ENCODE measurements at places on chromosomes 7 and 10. TPM values are rescaled to one million over a fixed set of nuclear protein-coding genes. Genes with fewer than 3 reads are reported as not detected.

EPDR1 gene
- 24.9 TPM for total RNA-seq

BTBD16 gene
- total RNA-seq = 0.29 TPM

CCAR1 gene
- 28.5 TPM for total RNA-seq

ANKRD1 gene
- total RNA-seq = 0.83 TPM

LBX1 gene
- not detected for total RNA-seq

JCAD gene
- total RNA-seq = 64.2 TPM

ERVW-1 gene
- total RNA-seq = not detected

STEAP2 gene
- 16.1 TPM for total RNA-seq

DNAJC30 gene
- 5.1 TPM for total RNA-seq

ACBD7 gene
- total RNA-seq = not detected

GIMAP2 gene
- 5.4 TPM for total RNA-seq

SYT15B gene
- 2.5 TPM for total RNA-seq

TAS2R60 gene
- total RNA-seq = 0.34 TPM

ZNF365 gene
- total RNA-seq = 0.50 TPM

DNA sequence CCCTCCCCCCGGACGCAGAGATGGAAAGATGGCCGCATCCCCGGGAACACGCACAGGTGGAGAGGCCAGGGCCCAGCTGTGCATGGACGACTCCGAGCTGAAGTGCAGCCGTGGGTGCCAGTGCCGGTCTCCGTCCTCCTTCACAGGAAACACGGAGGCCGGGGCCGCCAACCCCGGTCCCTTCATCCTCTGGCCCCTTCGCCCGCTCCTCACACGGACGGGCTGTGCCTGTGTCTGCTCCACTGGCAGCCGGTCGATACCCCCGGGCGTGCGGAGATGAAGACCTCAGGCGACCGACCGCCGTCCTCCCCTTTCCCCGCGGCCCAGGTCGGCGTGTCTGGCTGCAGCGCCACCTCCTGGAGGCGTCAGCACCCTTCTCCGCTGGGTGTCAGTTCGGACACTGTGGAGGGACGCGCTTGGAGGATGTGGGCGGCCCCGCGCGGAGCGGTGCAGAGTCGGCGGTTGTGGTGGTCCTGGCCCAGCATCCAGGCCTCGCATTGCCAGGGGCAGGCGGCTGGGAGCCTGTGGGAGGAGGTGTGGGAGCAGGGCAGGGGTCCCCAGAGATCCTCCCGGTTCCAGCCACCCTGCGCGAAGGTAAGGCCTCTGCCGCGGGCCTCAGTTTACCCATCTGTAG is 9.9 kb downstream of the ZNF511 start:
- DNase-seq = no peak

GRCh38 chr7:120876922-120877321 is 19.0 kb upstream of the TSPAN12 start:
- no peak for DNase-seq

- no peak for DNase-seq
These were observed 8.3 kb downstream of the GALNT17 start for GRCh38 chr7:71140264-71140663.

DNA sequence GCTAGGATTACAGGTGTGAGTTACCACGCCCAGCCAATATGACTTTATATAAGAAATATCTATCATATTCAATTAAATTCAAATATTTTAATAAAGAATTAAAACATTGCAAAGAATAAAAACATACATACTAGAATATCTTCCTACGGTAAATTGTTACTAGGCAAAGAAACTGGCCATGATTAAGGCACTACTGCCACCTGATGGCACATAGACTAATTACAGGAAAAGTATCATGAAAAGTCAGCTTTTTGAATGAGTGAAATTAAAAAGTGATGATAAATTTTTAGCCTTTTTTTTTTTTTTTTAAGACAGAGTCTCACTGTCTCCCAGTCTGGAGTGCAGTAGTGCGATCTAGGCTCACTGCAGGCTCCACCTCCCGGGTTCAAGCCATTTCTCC is 30.9 kb downstream of the MRPS33 start:
- no peak for DNase-seq

DNA sequence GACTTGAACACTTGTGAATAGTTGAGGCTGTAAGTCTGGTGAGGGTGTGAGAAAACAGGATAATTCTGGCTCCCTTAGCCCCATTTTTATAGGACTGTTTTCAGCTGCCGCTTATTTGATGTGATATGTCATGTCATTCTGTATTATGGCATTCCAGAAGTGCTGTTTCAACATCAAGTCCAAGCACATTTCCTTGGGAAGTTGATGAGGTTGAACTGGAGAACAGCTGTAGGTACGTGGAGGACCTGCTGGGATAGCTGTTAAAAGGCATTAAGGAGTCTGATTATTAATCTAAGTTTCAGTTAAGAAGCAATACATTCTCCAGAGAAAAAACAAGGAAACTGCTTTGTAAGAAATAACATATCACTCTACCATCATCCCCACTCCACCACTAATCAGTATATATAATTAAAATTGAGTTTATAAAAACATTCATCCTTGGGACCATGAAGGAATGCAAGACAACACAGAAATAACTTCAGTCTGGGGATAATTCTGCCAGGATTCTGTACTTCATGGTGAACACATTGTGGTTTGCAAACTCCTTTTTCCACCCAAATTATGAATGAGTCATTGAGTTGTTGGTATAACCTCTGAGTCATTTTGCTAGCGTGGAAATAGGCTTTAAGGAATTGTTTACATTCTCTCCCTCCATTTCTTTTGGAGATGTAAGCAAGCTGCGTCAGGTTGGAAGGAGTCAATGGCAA is 39.9 kb upstream of the TMEM229A start:
- DNase-seq = no peak

GRCh38 chr10:100653957-100654781 is 91.2 kb upstream of the PAX2 start:
- DNase-seq = no peak

DNA sequence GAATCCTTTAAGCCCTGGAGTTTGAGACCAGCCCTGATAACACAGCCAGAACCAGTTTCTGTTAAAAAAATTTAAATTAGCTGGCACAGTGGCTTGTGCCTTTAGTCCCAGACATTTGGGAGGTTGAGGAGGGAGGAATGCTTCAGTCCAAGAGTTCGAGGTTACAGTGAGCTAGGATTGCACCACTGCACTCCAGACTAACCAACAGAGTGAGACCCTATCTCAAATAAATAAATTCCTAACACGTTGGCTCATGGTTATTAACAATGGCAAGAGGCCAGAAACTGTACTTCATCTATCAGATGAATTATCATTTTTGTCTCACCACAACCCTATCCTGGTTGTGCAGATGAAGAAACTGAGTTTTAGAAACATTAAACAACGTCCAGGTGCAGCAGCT is 2.1 kb upstream of the PPIA start:
- DNase-seq = no peak

GRCh38 chr7:155299535-155300202 is 2.0 kb downstream of the INSIG1 start:
- no peak for DNase-seq

- no peak for DNase-seq
These were observed 124.7 kb downstream of the LRRC18 start for GRCh38 chr10:48814933-48815332.

- DNase-seq = no peak
These were observed 12.1 kb upstream of the CSTF2T start for GRCh38 chr10:51711519-51711891.

GRCh38 chr7:139094030-139094429 is 15.5 kb downstream of the ZC3HAV1 start:
- no peak for DNase-seq

GRCh38 chr10:99920486-99920885 is 89.3 kb downstream of the DNMBP start:
- no peak for DNase-seq

DNA sequence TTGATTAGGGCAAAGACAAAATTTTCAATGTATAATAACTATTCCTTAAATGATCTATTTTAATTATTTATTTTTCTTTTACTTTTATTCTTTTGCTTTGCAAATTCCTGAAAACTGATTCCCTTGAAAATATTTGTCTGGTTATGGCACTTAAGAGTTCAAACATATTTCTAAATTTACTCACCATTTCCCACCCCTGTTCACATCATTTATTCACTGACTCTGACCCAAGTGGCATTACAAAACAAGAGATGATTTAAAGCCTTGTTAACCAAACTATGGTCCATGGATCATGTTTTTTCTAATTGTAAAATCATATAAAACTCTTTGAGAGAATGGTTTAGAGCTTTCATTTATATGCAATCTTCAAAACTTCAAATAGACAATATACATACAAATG is 1256.1 kb upstream of the LRRN3 start:
- no peak for DNase-seq

DNA sequence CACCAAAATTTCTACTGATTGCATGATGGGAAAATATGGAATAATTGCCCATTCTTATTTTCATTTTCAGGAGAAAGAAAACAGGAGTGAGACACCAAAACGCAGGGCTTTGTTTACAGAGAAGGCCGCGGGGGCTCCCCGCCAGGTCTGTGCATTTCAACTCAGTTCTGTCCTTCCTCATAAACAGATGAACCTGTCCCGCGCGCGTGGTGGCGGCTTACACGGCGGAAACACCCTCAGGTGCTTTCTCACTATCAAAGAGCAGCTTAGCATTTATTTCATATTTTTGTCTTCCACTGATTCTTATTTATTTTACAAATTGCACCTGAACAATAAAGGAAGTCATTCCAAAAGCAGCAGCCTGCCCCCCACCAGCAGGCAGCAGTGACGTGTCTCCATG is 579.4 kb downstream of the PTPRN2 start:
- DNase-seq = no peak

GRCh38 chr7:123824754-123825067 is 20.3 kb upstream of the HYAL4 start:
- DNase-seq = no peak

DNA sequence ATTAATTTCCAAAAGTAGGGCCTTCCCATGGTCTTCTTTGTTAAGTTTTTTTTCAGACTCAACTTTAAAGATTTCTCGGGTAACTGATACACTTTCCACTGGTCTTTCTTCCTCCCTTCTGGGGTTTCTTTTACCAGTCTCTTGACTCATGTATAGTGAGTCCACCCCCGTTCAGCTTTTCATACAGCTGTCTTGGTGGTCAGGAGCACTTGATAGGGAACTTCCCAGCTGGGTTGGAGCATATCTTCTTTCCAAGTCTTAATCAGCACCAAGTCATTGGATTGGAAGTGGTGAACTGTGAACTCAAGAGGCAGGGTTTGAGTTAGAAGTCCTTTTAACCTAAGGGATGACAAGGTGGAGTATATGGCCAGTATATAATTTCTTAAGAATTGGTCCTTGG is 29.2 kb upstream of the ELOVL3 start:
- DNase-seq = no peak

GRCh38 chr10:133474027-133474426 is 20.3 kb downstream of the SCART1 start:
- DNase-seq = no peak

DNA sequence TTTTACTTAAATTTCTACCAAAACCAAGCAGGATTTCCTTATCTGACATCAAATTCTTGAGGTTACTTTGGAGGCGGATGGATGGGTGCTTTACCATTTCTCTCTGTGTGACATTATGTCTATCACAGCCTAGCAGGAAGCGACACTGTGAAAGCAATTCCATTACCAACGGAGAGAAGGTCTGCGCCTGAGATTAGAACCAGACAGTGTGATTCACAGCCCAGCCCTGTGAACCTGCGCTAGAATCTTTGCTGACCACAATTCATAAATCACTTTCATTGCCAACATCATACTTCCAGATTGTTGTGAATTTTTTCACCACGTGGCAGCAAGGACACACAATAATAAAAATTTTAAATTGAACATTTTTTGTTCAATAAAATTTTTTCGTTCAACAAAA is 126.5 kb downstream of the CUBN start:
- DNase-seq = peak; percentile 77

- DNase-seq = no peak
These were observed 82.4 kb downstream of the KLF6 start for GRCh38 chr10:3702569-3702968.

DNA sequence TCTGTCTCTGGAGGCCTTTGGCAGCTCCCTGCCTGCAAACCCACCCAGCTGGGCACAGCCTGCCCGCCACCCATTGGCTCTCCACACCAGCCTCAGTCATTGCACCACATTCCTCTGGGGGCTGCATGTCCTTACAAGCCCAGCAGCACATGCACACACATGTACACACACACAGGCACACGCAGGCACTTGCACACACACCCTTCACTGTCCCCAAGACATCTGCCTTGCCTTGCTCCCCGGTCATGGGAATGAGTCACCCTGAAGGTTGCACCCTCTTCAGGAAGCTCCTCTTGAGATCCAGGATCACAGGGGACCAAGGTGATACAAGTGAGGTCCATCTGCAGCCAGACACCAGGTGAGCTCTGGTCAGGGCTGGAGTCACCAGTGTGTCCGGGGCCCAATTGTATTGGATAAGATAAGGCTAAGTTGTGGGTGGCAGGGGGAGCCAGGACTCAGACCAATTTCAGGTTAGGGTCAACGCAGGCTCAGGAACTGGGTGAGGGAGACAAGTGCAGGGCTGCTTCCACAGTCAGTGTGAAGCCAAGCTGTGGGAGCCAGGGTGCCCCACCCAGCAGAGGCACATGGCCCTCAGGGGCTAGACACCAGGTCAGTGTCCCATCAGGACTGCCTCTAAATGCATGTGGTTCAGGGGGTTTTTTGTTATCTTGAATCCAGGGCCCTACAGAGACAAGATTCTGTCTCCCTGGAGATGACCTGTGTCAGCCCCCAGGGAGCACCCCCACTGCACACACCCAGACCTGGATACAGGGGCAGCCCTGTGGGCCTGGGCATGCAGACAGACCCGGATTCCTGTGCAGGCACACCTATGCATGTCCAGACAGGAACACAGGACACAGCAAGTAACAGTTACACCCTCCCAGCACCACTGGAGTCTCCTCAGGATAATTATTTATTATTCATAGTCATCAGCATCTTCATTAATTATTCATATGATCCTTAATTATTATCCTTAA is 33.8 kb downstream of the KCNH2 start:
- no peak for DNase-seq

GRCh38 chr7:134905375-134905774 is 80.9 kb upstream of the AGBL3 start:
- peak; percentile 93 for DNase-seq

GRCh38 chr10:97922022-97922758 is 72.5 kb downstream of the GOLGA7B start:
- DNase-seq = no peak

GRCh38 chr10:78727728-78728127 is 341.0 kb upstream of the ZMIZ1 start:
- no peak for DNase-seq

- DNase-seq = no peak
These were observed 30.4 kb downstream of the TMEM176B start for GRCh38 chr7:150769768-150770167.

- no peak for DNase-seq
These were observed 30.8 kb downstream of the UMAD1 start for GRCh38 chr7:7671361-7671760.

Measured in esophagus muscularis mucosa (tissue), 4 donors.